ENCODE measurements at places on chromosomes 3 and 15. TPM values are rescaled to one million over a fixed set of nuclear protein-coding genes. Genes with fewer than 3 reads are reported as not detected.

GRCh38 chr3:4290272-4290893 is 12.8 kb upstream of the SETMAR start:
- peak; percentile 43 for DNase-seq

DNA sequence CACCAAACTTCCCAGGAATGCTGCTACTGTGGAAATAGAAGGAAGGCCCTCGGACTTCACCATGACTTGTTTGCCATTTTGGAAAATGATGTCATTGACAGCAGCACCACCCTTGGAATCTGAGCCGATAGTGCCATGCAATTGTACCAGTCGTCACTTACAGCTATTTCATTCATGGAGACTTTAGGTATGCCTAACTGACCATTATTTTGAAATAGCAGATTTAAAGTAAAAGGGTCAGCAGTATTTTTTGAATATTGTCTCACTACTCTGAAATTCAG is 66.0 kb upstream of the ARL8B start:
- DNase-seq, result no peak

DNA sequence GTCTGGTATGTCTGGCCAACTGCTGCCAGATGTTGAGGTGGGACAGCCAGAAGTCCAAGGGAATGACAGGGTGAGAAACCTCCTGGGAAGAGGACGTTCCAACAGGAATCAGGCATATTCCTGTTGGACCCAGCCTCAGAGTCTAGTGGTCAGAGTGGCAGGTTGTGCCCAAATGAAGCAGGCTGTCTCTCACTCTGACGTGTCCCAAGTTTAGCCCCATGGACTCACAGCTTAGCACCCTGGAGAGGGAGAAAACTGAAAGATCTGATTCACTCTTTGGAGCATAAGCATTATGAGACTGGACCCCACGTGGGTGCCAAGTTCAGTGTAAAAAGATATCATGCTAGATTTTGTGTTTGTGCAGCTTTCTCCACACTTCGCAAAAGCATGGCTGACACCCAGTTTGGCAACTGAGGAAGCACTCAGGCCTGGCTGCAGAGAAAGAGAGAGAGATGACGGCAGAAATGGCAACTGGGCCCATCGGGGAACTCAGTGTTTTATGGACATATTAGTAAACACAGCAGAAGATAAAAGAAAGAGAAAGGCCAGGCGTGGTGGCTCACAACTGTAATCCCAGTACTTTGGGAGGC is 88.2 kb upstream of the LMCD1 start:
- no peak for DNase-seq

DNA sequence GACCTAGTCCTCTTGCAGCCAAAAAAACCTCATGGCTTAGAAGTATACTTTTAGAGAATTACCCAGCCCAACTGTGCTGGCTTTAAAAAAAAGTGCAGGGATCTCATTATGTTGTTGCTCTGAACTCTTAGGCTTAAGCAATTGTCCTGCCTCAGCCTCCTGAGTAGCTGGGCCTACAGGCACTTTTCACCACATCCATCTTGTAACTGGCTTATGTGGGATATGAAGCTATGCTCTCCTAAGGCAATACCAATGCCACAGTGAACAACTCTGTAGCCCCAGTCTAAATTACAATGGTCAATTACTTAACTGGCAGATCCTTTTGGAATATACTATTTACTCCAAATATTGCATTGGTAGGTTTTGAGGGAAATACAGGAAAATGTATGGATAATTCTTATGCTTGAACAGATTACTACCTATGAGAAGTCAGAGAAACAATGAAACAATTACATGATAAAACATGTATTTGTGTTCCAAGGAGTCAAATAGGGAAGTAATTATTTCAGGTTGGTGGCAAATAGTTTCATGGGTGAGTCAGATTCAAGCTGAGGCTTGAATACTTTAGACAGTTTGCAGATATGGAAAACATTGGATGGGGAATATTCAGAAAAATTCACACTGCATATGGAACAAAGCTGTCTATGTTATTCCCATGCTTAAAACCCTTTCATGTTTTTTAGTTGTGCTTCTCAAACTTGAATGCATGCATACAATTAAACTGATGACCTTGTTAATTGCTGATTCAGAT is 34.6 kb upstream of the GPR149 start:
- DNase-seq, result no peak

DNA sequence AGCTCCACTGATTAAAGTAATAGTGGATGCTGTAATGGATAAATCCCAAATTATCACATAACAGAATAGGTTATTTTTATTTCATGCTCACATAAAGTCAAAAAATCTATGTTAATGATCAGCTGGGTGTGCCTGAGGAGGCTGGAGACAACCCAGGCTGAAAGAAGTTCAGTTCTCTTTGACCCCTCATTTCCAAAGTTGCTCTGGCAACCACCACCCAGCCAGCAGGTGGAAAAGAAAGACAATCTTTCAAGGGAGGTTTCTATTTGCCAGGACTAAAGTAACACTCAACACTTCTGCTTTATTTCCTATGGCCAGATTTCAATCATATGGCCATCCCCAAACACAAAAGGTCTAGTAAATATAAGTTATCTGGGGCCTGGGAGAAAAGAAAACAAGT is 48.8 kb upstream of the ANKRD28 start:
- no peak for DNase-seq

GRCh38 chr3:195258449-195259153 is 12.4 kb downstream of the XXYLT1 start:
- DNase-seq, result no peak

DNA sequence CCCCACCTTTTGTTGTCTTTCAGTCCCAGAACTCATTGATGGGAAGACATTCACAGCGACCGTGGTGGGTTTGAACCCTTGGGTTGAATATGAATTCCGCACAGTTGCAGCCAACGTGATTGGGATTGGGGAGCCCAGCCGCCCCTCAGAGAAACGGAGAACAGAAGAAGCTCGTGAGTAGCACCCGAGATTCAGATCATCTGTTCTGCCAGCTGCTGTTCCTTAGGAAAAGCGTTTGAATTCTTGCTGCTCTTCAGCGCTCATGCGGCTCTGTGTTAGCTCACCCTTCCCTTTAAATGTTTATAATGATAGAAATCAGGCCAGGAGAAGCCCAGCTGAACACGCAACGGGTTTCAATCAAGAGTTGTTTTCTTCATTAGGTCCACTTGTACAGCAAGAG is 73.0 kb downstream of the IL5RA start:
- no peak for DNase-seq

GRCh38 chr3:127168271-127168670 is 24.7 kb upstream of the PRR23E start:
- no peak for DNase-seq

DNA sequence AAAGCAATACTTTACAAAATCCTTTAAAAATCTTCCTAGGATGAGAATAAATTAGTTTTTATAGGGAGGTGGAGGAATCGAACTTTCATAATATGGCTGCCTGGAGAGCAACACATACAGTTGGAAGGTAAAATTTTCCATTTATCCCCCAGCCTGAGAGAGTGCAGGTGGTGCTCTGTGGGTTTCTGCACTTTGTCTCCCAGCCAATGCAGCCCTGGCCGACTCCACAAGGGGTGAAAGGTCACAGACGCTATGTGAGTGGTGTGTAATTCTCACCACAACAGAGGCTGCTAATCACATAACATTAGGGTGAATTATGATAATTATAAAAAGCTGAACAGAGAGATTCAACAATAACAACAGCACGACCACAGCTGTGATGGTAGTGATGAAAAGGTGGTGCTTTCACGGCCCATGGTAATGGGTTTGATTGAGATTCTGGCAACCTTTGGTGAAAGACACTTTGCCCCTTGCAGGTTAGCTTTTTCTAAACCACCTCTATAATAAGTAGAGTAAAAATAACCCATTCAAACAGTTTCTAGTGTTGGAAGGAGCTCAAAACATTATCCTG is 30.1 kb upstream of the NANOGP8 start:
- no peak for DNase-seq

DNA sequence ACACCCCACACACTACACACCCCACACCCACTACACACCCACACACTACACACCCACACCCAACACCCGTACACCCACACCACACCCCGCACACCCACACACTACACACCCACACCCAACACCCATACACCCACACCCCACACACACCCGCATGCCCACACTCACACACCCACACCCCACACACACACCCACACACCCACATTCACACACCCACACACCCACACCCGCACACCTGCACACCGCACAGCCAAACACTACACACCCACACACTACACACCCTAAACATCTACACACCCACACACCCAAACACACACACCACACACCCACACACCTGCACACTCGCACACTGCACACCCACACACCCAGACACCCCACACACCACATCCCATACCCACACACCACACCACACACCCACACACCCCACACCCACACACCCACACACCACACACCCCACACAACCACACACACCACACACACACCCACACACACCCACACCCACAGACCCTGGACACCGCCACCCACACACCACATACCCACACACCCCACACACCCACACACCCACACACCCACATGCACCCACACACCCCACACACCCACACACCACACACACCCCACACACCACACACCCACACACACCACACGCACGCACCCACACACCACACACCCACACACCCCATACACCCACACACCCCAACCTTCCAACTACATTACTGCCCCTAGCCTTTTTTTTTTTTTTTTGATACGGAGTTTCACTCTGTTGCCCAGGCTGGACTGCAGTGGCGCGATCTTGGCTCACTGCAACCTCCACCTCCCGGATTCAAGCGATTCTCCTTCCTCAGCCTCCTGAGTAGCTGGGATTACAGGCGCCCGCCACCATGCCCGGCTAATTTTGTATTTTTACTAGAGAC is 16.9 kb downstream of the CEP19 start:
- DNase-seq, result no peak

GRCh38 chr15:40006003-40006402 is 33.0 kb downstream of the SRP14 start:
- no peak for DNase-seq

GRCh38 chr3:149879872-149880271 is 66.9 kb downstream of the RNF13 start:
- peak; percentile 73 for DNase-seq

DNA sequence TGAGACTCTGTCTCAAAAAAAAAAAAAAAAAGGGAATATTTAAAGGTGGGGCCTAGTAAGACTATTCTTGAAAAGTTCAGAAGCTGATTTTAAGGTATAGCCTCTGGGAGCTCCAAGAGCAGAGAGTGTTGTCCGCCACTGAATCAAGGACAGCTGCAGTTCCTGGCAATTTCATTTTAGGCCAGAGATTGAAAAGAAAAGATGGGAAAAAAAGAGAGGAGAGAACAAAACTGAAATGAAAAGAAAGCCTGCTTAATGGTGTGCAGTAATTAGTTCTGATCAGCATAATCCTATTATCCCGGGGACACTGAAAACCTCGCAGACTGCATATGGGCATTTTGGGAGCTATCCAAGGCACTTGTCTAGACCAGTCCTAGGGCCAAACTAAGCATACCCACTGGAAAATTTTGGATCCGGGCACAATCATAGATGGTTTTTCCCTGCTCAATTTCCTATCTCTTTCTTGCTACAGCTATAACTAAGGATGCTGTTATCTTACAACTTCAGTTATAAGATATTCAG is 43.2 kb downstream of the EHHADH start:
- no peak for DNase-seq

- no peak for DNase-seq
Observed at GRCh38 chr3:69463531-69463930, 77.6 kb upstream of the FRMD4B start.

- no peak for DNase-seq
Observed at GRCh38 chr3:161576311-161576710, 79.7 kb downstream of the OTOL1 start.

GRCh38 chr15:22831473-22831872 is 7.0 kb upstream of the NIPA2 start:
- no peak for DNase-seq

GRCh38 chr3:152770296-152770695 is 64.6 kb upstream of the P2RY1 start:
- no peak for DNase-seq

DNA sequence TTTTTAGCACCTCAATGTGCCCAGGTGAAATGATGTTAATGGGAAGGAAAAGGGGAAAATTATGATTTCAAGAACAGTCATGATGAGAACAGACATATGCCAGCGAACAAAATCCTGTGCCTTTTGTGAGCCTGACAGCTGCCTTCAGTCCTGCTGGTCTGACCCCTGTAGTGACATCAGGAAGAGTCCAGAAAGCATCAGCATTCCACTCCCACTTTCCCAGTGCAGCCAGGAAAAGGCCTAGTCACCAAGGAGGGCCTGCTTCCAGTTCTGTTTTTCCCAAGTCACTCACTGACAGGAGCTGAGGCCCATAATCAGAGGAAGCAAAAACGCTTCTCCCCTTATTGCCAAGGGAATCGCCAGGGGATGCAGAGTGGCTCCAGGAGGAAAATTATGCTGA is 218.4 kb downstream of the ABHD5 start:
- DNase-seq, result no peak

- DNase-seq, result no peak
Observed at GRCh38 chr15:72994534-72995177, 57.6 kb upstream of the NEO1 start.

DNA sequence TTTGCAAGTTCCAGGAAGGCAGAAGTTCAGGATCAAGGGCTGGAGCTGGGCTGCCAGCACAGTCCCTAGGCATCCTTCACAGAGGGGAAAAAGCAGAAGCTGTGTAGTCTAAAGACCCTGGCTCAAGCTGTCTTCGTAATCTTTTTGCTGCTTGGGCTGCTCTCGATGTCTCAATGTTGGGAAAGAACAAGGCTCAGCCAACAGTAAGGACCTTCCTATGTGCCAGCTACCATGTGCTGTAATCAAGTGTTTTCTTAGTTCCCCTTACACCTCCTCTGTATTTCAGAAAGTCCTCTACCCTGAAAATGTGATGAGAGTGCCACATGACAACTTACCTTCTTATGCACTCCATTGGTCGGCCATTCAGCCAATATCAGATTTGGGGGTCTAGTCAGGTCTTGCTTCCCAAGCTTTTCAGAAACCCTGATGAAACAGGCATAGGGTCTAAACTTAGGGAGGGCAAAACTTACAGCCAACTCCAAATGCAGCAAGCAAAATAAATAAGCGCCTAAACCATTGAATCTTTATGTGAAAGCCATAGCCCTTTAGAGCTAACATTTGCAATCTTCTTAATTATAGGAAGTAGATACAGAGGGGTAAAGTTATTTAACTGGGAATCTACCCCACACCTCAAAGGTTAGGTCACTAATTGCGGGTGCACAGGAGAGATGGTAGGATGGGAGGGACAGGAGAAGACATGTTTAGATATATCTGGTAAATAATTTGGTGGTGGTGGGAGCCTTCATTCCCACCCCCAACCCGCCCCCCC is 1.2 kb upstream of the EDEM1 start:
- DNase-seq, result no peak

DNA sequence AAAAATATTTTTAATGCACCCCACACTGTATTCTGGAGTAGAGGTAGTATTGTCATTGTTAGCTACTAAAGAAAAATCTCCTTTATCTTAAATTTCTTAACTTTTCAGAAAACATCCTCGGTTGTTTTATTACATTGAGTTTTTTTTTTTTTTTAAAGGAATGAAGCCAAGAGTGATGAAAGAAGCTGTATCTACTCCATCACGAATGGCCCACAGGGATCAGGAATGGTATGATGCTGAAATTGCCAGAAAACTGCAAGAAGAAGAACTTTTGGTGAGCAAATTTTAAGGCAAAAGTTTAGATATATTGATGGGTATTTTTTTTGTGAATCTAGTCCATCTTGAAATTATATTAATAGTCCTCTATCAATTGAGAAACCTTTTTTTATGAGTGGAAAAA is 49.7 kb upstream of the UTS2B start:
- no peak for DNase-seq

PIK3CA gene
- polyA plus RNA-seq, result 33.1 TPM

PEX5L gene
- 0.58 TPM for polyA plus RNA-seq

CAPN3 gene
- polyA plus RNA-seq, result 37.5 TPM

C3orf85 gene
- polyA plus RNA-seq, result 17.9 TPM

LRRC31 gene
- polyA plus RNA-seq, result 0.38 TPM

ERICH6 gene
- polyA plus RNA-seq, result 1.0 TPM
